NCI-H345 (cell line): ENCODE measurements at places on chromosomes 7 and 10.
A peak's percentile ranks its signal among the peaks of the same experiment; 100 is the strongest.

- no peak for DNase-seq
Observed at GRCh38 chr10:34906067-34906965, 91.2 kb upstream of the PARD3 start.

- DNase-seq, result no peak
Observed at GRCh38 chr7:157027568-157028198, 17.2 kb upstream of the MNX1 start.

GRCh38 chr7:73879977-73880681 is 19.2 kb downstream of the TMEM270 start:
- no peak for DNase-seq

- DNase-seq, result no peak
Observed at GRCh38 chr7:55172161-55172560, 153.3 kb downstream of the EGFR start.

GRCh38 chr10:11795101-11795920 is 27.8 kb upstream of the PROSER2 start:
- no peak for DNase-seq

DNA sequence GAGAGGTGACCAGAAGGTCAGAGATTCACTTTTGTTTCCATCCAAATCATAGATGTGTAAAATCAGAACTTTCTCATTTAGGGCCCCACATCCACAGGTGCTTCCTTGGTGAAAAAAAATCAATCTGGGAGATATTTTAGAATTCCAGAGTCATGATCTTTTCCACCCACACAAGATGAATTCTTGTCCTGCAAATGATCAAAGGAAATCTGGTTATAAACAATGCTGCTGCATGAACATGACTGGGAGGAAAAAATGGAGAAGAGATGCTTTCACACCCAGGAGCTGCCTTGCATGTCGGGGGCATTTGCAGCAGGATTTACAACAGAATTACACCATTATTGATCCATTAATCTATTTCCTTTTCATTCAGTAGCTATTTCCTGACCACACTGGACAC is 106.5 kb upstream of the TMEM72 start:
- DNase-seq, result no peak

DNA sequence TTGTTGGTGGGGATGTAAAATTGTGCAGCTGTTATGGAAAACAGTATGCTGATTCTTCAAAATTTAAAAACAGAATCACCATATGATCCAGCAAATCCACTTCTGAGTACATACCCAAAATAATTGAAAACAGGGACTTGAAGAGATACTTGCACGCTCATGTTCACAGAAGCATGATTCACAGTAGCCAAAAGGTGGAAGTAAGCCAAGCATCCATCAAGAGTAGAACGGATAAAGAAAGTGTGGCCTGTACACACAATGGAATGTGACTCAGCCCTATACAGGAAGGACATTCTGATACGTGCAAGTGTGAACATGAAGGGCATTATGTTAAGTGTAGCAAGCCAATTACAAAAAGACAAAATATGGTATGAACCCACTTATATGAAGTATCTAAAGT is 696.7 kb upstream of the CELF2 start:
- no peak for DNase-seq

DNA sequence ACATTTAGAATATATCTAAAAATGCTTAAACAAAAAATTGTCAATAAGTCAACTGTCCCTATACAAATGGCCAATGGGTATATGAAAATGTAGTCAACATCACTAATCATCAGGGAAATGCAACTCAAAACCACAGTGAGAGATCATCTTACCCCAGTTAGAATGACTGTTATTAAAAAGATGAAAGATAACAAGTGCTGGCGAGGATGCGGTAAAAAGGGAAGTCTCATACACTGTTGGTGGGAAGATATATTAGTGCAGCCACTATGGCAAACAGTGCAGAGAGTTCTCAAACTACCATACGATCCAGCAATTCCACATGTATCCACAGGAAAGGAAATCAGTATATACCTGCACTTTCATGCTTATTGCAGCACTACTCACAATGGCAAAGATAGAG is 48.6 kb upstream of the APBB1IP start:
- DNase-seq, result no peak

GRCh38 chr10:110069502-110069982 is 61.8 kb downstream of the ADD3 start:
- no peak for DNase-seq

- DNase-seq, result no peak
Observed at GRCh38 chr7:100865372-100865911, 1.7 kb upstream of the TRIP6 start.

DNA sequence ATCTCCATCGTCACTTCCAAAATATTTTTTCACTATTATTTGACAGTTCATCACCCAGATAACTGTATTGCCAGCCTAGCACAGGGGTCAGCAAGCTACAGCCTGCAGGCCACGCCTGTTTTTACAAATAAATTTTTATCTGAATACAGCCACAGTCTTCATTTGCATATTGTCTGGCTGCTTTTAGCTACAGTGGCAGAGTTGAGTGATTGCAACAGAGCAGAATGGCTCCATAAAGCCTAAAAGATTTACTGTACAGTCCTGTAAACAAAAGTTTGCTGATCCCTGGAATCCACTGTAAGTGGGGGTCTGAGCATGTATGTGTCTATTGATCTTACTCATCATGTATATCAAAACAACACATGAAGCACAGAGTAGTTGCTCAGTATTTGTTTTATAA is 45.9 kb upstream of the GNAI1 start:
- no peak for DNase-seq

DNA sequence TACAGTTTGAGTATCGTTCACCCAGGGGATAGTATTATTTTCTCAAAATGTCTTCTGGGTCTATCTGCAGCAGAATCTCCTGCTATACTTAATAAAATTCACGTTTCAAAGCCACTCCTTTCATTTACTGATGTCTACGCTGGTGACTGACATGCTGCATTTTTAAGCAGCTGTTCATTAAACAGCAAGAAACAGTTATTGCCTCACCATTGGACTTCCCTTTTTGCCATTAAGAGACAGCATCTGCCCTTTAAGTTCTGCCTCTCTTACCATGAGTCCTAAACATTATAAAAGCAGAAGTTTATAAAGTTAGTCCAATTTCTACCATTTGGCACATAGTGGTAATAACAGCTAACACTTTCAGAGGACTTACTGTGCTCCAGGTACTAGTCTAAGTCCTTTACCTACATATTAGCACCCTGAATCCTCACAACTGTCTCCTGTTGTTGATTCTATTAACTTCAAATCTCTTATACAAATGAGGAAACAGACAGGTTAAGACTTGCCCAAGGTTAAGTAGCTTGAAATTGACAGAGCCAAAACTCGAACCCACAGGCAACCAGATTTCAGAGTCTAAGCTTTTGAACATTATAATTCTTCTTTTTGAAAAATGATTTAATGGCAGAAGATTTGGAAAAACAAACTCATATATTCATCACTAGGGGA is 169.5 kb downstream of the SNX13 start:
- peak; percentile 8 for DNase-seq
